ENCODE measurements at places on chromosomes 2 and 18. TPM values are rescaled to one million over a fixed set of nuclear protein-coding genes. Genes with fewer than 3 reads are reported as not detected.

Gene SLC4A3
- 2.5 TPM for total RNA-seq

Gene NEB
- 0.29 TPM for total RNA-seq

DNA sequence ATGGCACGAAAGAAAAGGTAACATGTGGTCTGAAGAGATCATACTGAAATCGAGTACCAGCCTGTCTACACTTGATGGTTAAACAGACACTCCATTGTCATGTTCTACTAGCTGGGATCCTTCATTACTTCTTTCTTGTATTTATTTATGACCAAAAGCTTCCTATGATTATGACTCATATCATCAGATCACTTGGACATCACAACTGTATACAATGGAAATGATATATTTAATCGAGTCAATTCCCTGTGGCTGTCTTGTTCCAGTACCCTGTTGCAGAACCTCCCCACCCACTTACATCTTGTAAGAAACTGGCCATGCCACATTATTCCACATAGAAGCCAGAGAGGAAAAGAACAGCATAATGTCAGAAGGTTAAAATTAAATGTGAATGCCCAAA, 358.9 kb downstream of the ZEB2 start:
- H3K27ac ChIP-seq, result no peak overlapping the region
- H3K36me3 ChIP-seq, result no peaks in the 10 kb centered on the region
- no peaks in the 10 kb centered on the region for H3K4me1 ChIP-seq
- no peak for DNase-seq
- H3K4me3 ChIP-seq, result no peak overlapping the region
- H3K27me3 ChIP-seq, result no peaks in the 10 kb centered on the region

Gene NOP58
- total RNA-seq, result 41.3 TPM

DNA sequence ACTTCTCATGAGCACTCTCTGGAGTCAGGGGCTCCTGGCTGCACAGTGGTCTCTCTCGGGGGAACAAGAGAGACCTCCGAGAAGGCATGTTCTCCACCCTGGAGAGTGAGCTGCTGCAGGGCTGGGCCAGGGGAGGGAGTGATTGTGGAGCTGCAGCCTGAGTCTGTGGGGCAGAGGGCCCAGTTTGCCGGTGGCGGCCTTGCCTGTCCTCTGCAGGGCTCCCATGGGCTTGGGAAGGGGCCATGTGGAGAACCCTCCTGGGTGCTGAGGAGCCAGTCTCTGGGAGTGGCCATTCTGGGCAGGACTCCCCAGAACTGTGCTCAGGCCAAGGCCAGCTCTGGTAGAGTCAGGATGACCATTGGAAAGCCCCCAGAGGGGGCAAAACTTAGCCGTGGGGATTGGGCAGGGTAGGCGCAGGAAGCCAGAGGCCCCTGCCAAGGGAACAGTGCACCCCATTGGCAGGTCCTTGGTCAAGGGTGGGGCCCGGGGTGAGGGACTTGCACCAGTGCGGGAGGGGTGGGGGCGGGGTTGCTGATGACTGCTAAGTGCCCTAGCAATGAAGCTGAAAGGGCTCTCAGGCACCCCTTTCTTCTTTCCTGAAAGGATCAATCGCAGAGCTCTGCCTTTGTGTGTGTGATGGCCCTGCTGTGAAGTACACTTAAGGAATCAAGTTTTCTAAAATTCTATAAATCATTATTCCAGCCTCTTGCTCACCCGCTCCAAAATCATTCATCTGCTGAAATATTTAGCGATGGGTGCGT, 69.7 kb upstream of the BOD1L2 start:
- H3K27ac ChIP-seq, result no peak overlapping the region
- no peaks in the 10 kb centered on the region for H3K36me3 ChIP-seq
- peaks cover 17% of the 10 kb centered on the region for H3K27me3 ChIP-seq
- H3K4me3 ChIP-seq, result no peak overlapping the region
- H3K4me1 ChIP-seq, result no peaks in the 10 kb centered on the region
- DNase-seq, result no peak

All from osteoblast (primary cell).